Heart right ventricle (tissue), 16 donors: ENCODE measurements at places on chromosomes 11 and 22.
A peak's percentile ranks its signal among the peaks of the same experiment; 100 is the strongest.

DNA sequence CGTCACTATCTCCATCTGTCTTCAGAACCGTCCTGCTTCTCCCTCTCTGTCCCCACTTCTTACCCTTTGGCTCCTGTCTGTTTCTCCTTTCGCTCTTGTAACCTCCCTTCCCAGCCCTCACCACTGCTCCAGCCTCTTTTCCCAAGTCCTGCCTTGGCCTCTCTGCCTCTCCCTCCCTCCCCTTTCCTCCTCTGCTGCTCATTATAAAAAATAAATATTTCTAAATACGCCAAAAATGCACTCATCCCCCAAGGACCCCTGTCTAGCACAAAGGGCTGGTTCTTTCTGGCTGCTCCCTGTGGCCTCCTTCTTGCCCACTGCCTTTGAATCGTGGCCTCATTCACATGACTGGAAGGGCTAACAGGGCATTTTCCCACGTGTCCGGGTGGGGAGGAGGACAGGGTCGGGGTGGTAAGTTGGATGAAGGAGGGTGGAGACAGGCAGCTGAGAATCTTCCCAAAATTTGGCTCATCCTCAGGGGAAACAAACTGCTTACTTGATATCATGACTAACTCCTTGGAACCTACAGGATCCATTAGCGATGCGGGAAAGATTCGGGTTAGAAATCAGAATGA, 26.4 kb upstream of the OAF start:
- no peaks in the 10 kb centered on the region for H3K27me3 ChIP-seq
- H3K36me3 ChIP-seq: no peaks in the 10 kb centered on the region
- H3K4me3 ChIP-seq: peak overlapping the region; percentile 24
- DNase-seq: peak; percentile 70
- peak overlapping the region; percentile 79 for H3K27ac ChIP-seq
- H3K4me1 ChIP-seq: peaks cover 19% of the 10 kb centered on the region

DNA sequence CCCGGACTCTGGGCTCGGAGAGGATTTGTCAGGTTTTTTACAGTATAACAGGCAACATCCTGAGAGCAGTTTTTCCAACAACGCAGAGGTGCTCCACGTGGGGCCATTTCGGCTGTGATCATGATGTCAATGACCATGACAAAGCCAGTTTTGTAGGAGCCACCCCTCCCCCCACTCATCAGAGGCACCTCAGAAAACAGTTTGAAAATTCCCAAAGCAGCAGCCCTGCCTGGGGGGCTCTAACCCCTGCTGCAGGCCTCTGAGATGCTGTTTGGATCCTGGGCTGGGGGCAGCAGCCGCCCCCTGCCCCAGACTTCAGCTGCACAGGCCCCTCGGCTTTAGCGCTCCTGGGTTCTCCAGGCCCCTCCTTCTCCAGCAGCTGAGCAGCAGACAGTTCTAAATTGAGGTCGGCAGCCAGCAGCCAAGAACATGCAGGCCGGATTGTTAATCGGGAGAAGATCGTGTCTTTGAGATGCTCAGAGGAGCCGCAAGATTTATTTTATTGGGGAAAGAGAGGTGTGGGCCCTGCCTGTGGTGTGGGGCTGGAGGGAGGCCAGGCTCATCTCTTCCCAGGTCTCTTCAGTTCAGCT, 19.4 kb downstream of the NFAM1 start:
- H3K4me1 ChIP-seq: no peaks in the 10 kb centered on the region
- no peak for DNase-seq
- H3K36me3 ChIP-seq: no peaks in the 10 kb centered on the region
- no peak overlapping the region for H3K27ac ChIP-seq
- peaks cover 7% of the 10 kb centered on the region for H3K27me3 ChIP-seq

DNA sequence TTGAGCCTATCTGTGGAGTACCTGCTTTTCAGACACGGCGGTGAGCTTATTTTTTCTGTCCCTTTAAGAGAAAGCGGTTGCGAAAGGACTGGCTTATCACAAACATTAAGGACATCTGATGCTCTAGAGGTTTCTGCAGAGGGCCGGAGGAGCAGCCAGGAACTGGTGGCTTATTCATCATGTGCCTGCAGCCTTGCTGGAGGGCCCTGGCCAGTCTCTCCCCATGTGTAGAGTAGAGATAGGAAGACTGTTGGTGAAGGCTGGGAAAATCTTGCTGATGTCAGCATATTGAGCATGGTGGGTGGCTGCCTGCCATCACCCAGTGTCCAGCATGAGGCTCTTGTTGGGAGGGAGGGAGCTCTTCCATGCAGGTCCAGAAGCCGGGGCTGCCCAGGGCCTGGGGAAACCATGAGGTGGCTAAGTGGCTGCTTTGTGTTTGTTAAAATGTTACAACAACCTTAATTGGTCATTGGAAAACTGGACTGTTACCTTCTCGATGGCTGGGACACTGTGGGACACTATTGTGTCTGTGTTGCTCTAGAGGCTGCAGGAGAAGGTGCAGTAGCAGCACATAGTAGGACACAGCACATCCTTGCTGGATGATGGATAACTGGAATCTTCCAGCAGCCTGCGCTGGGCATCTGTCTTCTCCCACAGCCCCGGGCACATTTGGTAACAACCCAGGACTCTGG, 54.3 kb downstream of the TSPAN18 start:
- H3K27ac ChIP-seq: peak overlapping the region; percentile 77
- no peak overlapping the region for H3K4me3 ChIP-seq
- no peaks in the 10 kb centered on the region for H3K36me3 ChIP-seq

GRCh38 chr11:129724866-129725265, 90.8 kb upstream of the TMEM45B start:
- no peak for DNase-seq
- H3K27me3 ChIP-seq: no peaks in the 10 kb centered on the region
- no peaks in the 10 kb centered on the region for H3K36me3 ChIP-seq
- H3K4me3 ChIP-seq: no peak overlapping the region
- H3K27ac ChIP-seq: no peak overlapping the region
- no peaks in the 10 kb centered on the region for H3K4me1 ChIP-seq

DNA sequence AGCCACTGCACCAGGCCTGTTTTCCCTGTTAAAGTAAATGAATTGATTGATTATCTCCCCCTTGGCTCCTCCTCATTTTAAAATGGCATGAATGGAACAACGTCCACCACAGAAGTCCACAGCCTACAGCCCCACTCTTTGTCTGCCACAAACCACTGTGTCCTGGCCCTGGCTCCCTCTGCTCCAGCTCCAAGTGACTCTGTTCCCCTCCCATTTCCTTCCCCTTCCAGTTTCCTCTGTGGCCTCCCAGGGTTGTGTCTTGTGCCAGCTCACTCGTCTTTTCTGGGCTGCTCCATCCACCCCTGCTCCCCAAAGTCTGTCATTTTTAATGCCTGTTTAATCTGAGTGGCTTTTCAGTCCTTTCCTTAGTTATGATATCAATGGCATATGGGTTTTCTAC, 52.4 kb upstream of the CD5 start:
- no peaks in the 10 kb centered on the region for H3K27me3 ChIP-seq
- H3K36me3 ChIP-seq: no peaks in the 10 kb centered on the region
- no peak overlapping the region for H3K27ac ChIP-seq
- no peak overlapping the region for H3K4me3 ChIP-seq
- peaks cover 10% of the 10 kb centered on the region for H3K4me1 ChIP-seq
